CD8-positive, alpha-beta memory T cell (primary cell): ENCODE measurements at places on chromosomes 12 and 14. TPM values are rescaled to one million over a fixed set of nuclear protein-coding genes. Genes with fewer than 3 reads are reported as not detected.

- no peaks in the 10 kb centered on the region for H3K27me3 ChIP-seq
- H3K4me3 ChIP-seq: no peak overlapping the region
- no peaks in the 10 kb centered on the region for H3K4me1 ChIP-seq
These were observed 77.7 kb downstream of the FLRT2 start for GRCh38 chr14:85607651-85608081.

DNA sequence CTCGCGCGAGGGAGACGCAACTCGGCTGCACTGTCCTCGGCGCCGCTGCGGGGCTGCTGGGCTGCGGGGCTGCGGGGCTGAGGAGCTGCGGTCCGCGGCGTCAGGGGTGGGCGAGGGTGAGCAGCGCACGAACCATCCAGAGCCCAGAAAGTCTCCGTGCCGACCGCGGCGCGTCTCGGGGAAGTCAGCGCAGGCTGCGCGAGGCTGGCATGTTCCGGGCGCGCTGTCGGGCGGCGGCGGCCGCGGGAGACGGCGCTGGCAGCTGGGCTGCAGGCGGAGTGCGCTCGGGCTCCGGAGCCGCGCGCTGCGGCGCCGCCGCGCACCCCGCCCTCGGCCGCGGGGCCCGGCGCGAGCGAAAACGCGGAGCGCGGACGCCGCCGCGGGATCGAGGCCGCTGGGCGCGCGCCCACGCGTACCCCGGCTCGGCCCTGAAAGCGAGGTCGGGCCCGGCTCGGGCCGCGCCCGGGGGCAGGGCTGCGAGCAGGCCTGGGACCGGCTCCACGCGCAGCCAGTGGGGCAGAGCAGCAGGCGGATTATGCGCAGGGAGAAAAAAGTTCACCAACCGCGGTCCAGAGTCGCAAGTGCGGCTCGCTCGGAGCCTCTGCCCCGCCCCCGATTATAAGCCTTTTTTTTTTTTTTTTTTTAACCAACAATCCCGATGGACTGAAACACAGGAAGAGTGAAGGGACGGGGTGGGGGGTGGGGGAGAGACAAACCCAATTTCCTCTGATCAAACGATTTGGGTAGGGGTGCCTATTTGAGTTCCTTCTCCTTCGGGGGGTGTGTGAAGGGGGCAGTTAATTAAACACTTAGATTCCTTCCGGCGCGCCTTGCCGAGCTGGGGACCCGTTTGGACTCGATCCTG is at the start of gene PRICKLE1:
Gene PRICKLE1 (minus strand): TSS at position 282 of the 865 bp plus-strand sequence. CDS start 117,230 bp downstream, outside the sequence.
- H3K4me1 ChIP-seq: no peaks in the 10 kb centered on the region
- no peaks in the 10 kb centered on the region for H3K36me3 ChIP-seq
- DNase-seq: no peak
- no peak within 1 kb of the TSS for H3K27ac ChIP-seq
- H3K27me3 ChIP-seq: peaks cover 18% of the 10 kb centered on the region

- peaks cover 44% of the 10 kb centered on the region for H3K4me1 ChIP-seq
- H3K27me3 ChIP-seq: peaks cover 27% of the 10 kb centered on the region
- H3K36me3 ChIP-seq: no peaks in the 10 kb centered on the region
- H3K27ac ChIP-seq: no peak overlapping the region
These were observed 1.7 kb downstream of the FOS start for GRCh38 chr14:75280291-75280830.

- H3K27ac ChIP-seq: no peak overlapping the region
- peaks cover 36% of the 10 kb centered on the region for H3K4me1 ChIP-seq
- H3K27me3 ChIP-seq: no peaks in the 10 kb centered on the region
- H3K4me3 ChIP-seq: peak overlapping the region; percentile 74
- peaks cover 5% of the 10 kb centered on the region for H3K36me3 ChIP-seq
These were observed 139.5 kb upstream of the AMIGO2 start for GRCh38 chr12:47219243-47219642.

The NCKAP5L gene
- total RNA-seq: 4.8 TPM

The TAS2R43 gene
- total RNA-seq: not detected

The CMTM5 gene
- not detected for total RNA-seq

GRCh38 chr12:101490286-101490920 is 15.3 kb downstream of the SPIC start:
- H3K36me3 ChIP-seq: no peaks in the 10 kb centered on the region
- no peaks in the 10 kb centered on the region for H3K27me3 ChIP-seq
- no peak overlapping the region for H3K27ac ChIP-seq

The CEBPE gene
- total RNA-seq: 0.22 TPM

The MGST1 gene
- total RNA-seq: 0.33 TPM

DNA sequence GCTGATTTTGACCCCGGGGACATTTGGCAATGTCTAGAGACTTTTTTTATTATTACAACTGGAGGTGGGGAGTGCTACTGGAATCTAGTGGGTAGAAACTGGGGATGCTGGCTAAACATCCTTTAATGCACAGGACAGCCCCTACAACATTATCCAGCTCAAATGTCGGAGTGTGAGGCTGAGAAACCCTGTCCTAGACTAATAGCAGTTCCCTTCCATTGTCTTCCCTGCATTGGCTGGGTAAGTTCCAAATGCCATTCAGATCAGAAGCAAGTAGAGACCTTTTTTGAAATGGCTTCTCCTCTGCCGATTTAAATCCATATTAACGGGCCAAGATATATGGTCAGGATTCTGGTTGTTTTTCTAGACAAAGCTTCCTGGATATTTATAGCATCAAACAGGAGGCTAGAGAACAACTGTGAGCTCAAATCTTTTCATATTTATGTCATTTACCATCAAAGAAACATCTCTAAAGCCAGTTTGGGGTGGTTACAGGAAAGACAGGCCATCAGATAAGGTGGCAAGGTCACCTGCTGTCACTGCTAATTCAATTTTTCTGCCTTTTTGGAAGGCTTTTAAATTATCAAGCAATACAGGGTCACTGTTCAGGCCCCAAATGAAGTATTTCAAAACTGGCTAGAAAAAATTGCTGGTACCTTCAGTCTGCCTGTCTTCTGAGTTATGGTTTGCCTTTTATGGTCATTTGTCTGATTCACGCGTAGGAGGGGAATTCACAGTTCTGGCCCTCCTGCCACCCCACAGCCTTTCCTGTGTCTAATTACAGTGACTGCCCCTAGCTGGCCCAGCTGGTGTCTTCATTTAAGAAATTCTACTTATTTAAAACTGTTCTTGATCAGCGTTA is 20.1 kb upstream of the AKAP5 start:
- H3K27ac ChIP-seq: peak overlapping the region; percentile 25
- peaks cover 11% of the 10 kb centered on the region for H3K36me3 ChIP-seq
- peaks cover 22% of the 10 kb centered on the region for H3K4me1 ChIP-seq

DNA sequence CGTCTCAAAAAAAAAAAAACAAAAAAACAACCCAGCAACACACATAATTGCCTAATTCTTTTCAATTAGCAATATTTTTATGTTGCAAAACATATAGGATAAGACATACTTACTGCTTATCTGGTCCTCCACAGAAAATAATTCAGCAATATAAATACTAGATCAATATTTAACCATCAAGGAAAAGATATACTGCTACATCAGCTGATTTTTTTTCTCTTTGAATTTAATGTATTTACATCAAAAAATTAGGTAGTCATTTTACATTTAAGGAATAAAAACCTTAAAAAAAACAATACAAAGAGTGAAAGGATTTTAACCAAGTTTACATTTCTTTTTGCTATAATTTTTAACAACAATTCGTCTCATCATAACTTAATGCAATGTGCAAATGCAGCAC is 28.1 kb downstream of the SPTSSA start:
- H3K4me1 ChIP-seq: no peaks in the 10 kb centered on the region
- no peaks in the 10 kb centered on the region for H3K27me3 ChIP-seq
- no peak overlapping the region for H3K4me3 ChIP-seq
- H3K36me3 ChIP-seq: no peaks in the 10 kb centered on the region
- no peak overlapping the region for H3K27ac ChIP-seq

DNA sequence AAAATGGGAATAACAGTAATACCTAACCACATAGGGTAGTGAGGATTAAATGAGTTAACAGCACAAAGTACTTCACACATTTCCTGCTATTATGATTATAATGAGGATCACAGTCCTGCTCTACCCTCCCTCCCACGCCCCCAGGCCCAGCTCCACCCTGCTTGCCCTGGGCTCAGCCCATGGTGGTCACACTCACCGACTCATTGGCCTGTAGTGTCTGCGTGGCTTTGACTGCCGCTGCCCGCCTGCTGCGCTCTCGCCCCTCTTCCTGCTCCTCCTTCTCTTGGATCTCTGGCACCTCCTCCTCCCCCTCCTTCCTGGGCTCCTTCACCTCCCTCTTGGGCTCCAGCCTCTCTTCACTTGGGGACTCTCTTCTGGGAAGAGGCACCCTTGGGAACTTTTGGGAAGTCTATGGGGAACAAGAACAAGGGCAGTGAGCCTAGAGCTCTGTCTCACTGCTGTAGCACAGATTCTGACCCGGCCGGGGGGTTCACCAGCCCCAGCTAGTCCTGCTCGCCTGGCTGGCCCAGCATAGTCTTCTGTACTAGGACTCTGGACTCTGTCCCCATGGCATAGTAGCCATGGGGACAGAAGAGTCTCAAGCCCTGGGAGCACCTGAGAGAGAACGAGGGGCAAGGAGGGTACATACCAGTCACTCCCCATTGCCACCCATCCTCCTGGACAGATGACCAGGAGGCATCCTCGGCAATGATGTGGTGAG is 7.1 kb upstream of the PNMA1 start:
- no peaks in the 10 kb centered on the region for H3K27me3 ChIP-seq
- DNase-seq: no peak
- H3K4me1 ChIP-seq: no peaks in the 10 kb centered on the region
- H3K27ac ChIP-seq: no peak overlapping the region

GRCh38 chr14:52723514-52724359 is 6.2 kb upstream of the STYX start:
- H3K27ac ChIP-seq: no peak overlapping the region
- H3K27me3 ChIP-seq: no peaks in the 10 kb centered on the region
- peaks cover 4% of the 10 kb centered on the region for H3K4me1 ChIP-seq
- DNase-seq: no peak
- peaks cover 38% of the 10 kb centered on the region for H3K36me3 ChIP-seq

The AMDHD1 gene
- total RNA-seq: 2.0 TPM

DNA sequence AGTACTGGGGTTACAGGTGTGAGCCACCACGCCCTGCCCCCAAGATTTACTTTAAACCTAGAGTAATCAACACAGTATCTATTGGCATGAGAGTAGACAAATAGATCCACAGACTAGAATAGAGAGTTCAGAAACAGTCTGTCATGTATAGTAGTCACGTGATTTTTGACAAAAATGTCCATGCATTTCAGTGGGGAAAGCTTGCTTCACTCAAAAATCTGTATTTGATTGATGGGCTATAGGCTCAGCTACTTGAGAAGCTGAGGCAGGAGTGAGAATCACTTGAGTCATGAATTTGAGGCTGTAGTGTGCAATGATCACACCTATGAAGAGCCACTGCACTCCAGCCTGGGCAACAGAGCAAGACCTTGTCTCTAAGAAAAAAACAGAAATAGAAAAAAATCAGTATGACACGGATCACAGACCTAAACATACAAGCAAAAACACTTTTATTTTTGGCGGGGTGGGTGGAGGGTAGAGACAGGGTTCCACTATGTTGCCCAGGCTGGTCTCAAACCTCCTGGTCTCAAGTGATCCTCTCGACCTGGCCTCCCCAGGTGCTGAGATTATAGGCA is 7.6 kb upstream of the ORAI1 start:
- DNase-seq: no peak
- H3K27me3 ChIP-seq: no peaks in the 10 kb centered on the region
- H3K4me3 ChIP-seq: no peak overlapping the region
- no peaks in the 10 kb centered on the region for H3K36me3 ChIP-seq
- H3K27ac ChIP-seq: no peak overlapping the region

- H3K36me3 ChIP-seq: no peaks in the 10 kb centered on the region
- H3K4me3 ChIP-seq: no peak overlapping the region
- no peaks in the 10 kb centered on the region for H3K27me3 ChIP-seq
- H3K4me1 ChIP-seq: no peaks in the 10 kb centered on the region
- H3K27ac ChIP-seq: no peak overlapping the region
- no peak for DNase-seq
These were observed 79.8 kb downstream of the MYRFL start for GRCh38 chr12:69904777-69905176.

The SELPLG gene
- total RNA-seq: 37.7 TPM

The EFCAB11 gene
- total RNA-seq: 12.1 TPM

GRCh38 chr12:78473136-78473535 is 391.4 kb upstream of the SYT1 start:
- H3K4me3 ChIP-seq: no peak overlapping the region
- no peaks in the 10 kb centered on the region for H3K4me1 ChIP-seq
- H3K36me3 ChIP-seq: no peaks in the 10 kb centered on the region
- no peak for DNase-seq
- no peaks in the 10 kb centered on the region for H3K27me3 ChIP-seq

The SYNDIG1L gene
- not detected for total RNA-seq

DNA sequence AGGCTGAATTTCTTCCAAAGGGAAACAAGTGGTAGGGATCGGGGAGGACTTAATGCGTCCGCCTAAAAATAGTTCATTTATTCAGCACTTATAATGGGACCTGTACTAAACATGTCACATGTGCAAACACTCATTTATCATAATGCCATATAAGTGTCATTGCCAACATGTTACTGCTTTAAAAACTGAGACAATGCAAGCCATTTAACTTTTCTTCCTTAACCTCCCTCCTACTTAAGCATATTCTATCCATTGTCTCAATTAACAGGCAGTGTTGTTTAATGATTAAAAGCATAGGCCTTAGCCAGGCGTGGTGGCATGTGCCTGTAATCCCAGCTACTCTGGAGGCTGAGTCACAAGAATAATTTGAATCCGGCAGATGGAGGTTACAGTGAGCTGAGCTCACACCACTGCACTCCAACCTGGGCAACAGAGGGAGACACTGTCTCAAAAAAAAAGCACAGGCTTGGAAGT is 13.5 kb upstream of the SCFD1 start:
- no peaks in the 10 kb centered on the region for H3K4me1 ChIP-seq
- H3K27me3 ChIP-seq: no peaks in the 10 kb centered on the region
- H3K27ac ChIP-seq: no peak overlapping the region
- no peak overlapping the region for H3K4me3 ChIP-seq

The KIF26A gene
- 0.20 TPM for total RNA-seq

GRCh38 chr12:99948370-99948769 is 36.4 kb downstream of the ANKS1B start:
- no peak for DNase-seq
- no peak overlapping the region for H3K27ac ChIP-seq
- no peaks in the 10 kb centered on the region for H3K4me1 ChIP-seq
- H3K36me3 ChIP-seq: no peaks in the 10 kb centered on the region
- no peak overlapping the region for H3K4me3 ChIP-seq

DNA sequence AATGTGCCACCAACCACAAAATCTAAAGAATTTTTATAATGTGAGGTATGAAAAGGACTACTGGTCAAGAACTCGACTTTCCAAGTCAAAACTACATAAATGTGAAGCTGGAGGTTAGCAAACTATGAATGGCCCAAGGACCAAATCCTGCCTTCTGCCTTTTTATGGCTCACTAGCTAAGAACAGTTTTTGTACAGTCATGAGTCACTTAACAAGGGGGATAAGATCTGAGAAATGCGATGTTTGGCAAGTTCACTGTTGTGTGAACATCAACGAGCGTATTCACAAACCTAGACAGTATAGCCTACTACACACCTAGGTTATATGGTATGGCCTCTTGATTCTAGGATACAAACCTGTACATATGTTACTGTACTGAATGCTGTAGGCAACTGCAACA is 28.2 kb downstream of the FERMT2 start:
- no peak overlapping the region for H3K27ac ChIP-seq
- peaks cover 20% of the 10 kb centered on the region for H3K4me1 ChIP-seq
- DNase-seq: no peak

The ABCC9 gene
- total RNA-seq: not detected

The DACT1 gene
- total RNA-seq: 0.15 TPM
